Fibroblast of villous mesenchyme (primary cell): ENCODE measurements at places on chromosomes 7 and 10.

- DNase-seq: no peak
Observed at GRCh38 chr10:132602614-132603013, 65.0 kb downstream of the INPP5A start.

DNA sequence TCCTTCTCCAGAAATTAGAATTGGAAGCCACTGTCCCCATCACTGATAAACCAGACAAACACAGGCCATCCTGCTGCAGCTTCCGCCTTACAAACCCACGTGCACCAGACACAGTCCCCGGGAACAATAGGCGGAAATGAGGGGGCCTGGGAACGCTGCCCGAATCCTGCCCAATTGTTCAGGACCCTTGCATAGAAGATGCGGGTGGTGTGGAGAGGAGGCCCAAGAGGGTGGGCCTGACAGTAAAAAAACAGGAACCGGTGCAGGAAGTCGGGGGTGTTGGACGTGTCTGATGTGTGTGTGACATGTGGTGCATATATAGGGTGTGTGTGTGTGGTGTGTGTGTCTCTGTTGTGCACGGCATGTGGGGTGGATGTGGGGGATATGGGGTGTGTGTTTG lies 26.5 kb upstream of the CHST15 start:
- DNase-seq: no peak

GRCh38 chr7:135313971-135314370 lies 80.3 kb downstream of the STRA8 start:
- no peak for DNase-seq

DNA sequence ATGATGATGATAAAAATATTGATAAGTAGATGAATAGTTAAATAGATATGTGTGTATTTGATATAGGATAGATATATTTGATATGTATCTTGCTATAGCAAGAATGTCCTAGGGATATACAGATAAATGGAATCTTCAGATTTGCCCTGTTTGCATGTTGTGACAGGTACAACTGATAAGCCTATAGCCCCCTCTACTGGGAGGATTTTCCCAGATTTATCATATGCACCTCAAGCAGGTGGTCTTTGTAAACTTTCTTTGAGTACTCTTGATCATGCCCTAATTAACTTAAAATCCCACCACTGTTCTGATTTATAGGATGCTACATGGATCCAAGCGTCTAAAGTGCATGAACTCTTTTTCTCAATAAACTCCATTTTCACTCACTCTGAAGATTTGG lies 1050.7 kb downstream of the SORCS3 start:
- no peak for DNase-seq

DNA sequence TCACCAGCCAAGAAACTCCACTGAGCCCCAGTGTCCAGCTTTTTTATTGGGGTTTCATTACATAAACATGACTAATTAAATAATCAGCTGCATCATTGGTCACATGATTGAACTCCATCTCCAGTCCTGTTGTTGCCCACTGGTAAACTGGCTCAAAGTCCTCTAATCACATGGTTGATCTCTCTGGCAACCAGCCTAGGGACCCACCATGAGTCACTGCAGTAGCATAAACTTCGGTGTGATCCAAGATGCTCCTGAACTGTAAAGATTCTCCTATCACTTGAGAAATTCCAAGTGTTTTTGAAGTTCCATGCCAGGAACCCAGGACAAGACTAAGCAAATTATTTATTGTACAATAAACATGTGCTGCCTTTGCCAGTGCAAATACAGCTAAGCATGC lies 130.4 kb upstream of the AUTS2 start:
- no peak for DNase-seq

DNA sequence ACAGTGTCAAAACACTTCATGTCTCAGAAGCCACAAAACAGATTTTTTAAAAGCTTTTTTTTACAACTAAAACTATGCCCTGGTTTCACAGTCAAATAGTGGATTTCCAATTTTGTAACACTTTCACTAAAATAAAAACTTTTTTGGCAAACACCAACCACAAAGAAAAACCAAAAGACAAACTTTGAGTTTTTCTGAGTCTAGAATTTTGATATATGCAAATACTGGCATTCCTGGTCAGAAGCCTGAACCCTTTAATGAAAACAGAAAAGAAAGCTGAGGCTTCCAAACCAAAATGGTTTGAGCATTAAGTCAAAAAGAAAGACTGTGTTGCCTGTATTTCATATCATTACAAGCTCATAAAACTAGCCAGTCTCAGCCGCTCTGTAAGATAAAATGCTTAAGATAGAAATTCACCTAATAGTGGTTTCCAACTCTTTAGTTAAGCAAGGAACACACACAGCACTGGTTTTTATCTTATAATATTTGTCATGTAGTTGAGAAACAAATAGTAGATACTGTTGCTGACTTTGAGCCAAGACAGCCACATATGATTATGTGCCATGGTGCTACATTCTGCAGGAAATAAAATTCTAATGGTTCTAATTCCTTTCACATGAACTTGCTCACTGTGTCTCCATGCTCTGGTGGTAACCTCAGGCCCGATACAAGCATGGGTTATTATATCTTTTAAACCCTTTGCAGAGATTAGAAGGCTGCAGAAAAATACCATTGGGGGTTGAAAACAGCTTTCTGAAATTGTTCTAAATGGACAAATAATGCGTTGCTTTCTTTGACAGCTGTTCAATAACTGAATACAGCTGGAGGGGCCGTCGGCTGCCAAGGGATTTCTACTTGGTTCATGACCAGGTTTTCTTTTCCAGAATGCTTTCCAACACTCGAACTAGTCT lies 49.4 kb downstream of the FAM171A1 start:
- peak; percentile 86 for DNase-seq

- peak; percentile 14 for DNase-seq
Observed at GRCh38 chr7:16839646-16840045, 34.8 kb upstream of the AGR2 start.

GRCh38 chr7:732094-732541 lies 5.0 kb upstream of the PRKAR1B start:
- peak; percentile 47 for DNase-seq

DNA sequence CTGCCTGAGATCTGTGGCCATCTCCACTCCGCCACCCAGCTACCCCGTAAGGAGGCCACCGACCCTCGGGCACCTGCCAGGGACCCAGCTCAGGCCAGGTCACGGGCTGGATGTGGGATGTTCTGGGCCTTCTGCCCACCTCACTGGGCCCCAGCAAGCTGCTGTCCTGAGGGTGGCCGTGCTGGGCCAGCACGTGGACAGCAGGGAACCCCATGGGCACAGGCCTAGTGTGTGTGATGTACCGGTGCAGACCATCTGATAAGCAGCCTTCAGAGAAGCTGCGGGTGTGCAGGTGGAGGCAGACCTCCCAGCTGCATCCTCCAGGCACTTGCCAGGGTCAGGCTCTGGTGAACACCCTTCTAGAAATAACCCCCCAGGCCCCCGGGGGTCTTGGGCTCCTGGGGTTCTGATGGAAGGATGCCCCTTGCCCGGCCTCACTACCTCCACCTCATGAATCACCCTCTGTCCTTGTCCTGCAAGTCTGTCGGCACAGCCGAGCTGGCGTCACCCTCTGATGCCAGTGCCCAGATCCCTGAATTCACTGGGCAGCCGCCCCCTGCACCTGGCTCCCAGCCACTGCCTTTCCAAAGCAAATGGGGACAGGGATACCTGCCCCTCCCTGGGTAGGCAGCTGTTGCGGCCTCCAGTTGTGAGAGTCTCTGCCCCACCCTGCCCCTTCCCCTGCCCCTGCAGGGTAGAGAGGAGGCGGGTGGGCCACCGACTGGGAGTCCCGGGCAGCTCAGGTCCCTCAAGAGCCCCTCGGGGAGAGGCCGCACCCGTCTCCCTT lies 139.8 kb downstream of the FAM53B start:
- DNase-seq: no peak

DNA sequence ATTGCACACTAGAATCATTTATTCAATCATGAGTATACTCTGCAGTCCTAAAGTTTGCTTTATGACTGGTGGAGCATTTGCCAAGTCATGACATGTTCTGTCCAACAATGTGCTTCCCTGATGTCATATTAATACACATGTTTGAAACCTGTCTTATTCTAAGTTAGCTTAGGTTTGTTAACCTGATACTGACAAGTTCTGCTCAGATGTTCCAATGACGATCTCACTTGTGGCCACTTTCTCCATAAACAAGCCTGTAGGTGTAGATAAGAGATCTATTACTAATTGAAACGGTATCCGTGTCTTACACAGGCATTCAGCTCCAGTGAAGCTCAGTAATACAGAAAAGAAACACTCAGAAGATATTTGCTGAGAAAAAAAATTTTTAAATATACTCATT lies 64.9 kb downstream of the GPR37 start:
- DNase-seq: peak; percentile 44

- peak; percentile 87 for DNase-seq
Observed at GRCh38 chr7:2299131-2299829, 15.0 kb downstream of the SNX8 start.

DNA sequence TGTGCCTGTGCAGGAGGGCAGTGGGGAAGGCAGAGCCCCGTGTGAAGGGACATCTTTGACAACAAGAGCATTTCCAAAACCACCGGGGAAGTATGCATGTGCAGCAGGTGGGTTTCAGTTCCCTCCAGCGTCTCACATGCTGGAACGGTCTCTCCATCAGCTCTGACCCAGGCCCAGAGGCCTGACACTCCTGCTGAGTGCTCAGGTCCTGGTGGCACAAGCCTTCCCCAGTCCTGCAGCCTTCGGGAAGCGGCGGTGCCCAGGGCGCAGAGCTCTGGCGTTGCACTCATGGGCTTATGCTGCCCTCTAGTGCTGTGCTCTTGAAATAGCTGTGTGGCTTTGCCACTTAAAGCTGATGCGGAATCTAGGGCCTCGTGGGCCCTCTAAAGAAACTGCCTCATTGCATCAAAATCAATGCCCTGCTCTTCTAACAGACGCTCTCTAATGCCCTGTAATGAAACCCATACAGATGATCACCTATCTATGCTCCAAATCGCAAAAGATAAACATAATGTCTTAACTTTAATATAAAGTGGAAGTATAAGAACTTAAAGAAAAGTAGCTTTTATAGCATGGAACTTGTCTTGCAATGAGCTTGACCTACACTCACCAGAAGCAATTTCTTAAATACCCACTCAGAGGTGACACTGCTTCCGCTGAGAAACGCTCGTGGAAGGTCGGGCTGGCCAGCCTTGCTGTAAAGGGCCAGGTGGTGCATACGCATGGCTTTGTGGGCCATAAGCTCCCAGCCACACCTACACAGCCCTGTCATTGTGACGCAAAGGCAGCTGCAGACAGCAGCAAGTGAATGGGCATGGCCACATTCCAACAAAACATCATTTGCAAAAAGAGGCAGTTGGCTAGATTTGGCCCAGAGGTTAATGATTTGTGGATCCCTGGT lies 38.6 kb downstream of the CLRN3 start:
- DNase-seq: peak; percentile 59

DNA sequence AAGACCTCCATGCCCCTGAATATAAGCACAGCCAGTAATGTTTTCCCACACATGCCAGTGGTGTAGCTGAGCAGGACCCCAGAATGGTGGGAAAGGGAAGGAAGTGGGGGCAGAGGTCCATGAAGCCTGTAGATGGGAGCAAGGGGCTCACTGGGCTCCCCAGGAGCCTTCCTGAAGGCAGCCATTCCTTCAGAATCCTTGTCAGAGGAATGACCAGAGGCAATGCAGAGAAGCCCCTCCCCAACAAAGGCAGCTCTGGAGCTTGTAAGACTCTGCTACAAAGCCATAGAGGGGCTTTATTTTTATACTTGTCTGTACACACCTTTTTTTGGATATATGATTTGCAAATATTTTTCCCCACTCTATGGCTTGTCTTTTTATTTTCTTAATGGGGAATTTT lies 165.0 kb upstream of the TCF7L2 start:
- no peak for DNase-seq

- peak; percentile 25 for DNase-seq
Observed at GRCh38 chr7:92402920-92403759, 44.1 kb upstream of the GATAD1 start.

DNA sequence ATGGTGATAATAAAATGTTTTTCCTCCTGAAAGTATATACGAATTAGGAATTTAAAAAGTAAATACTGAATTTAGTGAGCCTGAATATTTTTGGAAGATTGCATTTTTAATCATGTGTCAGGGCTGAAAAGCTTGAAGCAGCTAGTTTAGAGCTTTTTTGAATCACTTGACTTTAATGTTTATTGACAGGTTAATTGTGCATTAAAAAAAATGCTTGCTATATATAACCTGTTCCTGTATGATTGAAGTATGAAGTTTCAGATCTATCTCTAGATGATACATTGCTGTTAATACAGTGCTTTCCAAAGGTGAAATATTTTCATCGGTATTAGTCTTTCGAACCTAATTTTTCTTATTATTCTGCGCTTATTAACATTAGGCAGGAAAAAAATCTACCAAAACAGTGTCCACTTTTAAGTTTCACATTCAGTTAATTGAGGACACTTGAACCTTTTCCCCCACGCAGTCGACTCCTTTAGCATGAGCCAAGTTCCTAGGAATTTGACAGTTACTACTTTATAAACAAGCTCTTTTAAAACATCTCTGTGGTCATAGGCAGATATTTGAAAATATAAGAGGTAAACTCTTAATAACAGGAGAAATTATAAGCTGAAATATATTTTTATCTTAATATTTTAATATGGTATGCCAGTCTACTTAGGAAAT lies 187.1 kb downstream of the MLLT10 start:
- DNase-seq: peak; percentile 57

DNA sequence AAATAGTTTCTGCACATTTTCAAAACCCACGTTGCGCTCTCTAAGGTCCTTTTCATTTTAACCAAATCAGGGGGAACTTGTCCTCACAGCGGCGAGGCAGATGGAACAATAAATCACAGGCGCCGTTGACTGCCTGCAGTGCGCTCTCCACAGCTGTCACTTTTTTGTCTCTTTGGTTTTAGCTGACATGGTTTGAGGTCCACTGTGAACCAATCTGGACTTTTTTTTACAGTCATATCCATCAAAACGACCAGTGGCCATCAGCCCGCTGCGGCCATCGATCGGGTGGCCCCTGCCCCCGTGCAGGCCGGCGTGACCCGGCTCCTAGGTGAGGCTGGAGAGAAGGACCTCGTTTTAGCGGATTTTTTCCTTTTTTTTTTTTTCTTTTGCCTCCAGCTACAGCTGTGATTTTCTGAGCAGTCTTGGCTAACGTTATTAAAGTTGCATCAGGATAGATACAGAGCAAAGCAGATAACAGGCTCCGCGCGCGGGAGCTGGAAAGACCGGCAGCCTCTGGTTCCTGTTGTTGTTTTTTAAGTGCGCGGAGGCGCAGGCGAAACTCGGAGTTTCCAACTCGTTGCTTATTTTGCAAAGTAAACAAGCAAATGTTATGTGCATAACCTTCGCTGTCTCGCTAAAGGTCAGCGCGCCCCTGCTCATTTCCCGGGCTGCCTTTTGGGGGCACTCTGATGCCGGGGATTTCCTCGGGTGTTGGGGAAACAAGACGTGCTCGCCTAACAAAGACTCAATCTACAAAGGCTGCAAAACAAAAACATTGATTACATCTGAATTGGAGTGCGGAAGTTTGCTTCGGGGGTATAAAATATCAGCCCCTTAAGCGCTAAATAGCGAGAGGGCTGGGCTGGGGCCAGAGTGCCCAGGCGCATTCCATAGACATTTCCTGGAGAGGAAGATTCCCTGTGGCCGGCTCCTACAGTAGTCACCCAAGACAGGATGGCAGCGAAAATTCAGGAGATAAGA lies 414.8 kb upstream of the MKI67 start:
- DNase-seq: no peak

GRCh38 chr7:1639071-1639470 lies 31.0 kb upstream of the ELFN1 start:
- no peak for DNase-seq

GRCh38 chr7:130092598-130092997 lies 22.3 kb downstream of the KLHDC10 start:
- no peak for DNase-seq
